ENCODE measurements at places on chromosomes 7 and 10.

DNA sequence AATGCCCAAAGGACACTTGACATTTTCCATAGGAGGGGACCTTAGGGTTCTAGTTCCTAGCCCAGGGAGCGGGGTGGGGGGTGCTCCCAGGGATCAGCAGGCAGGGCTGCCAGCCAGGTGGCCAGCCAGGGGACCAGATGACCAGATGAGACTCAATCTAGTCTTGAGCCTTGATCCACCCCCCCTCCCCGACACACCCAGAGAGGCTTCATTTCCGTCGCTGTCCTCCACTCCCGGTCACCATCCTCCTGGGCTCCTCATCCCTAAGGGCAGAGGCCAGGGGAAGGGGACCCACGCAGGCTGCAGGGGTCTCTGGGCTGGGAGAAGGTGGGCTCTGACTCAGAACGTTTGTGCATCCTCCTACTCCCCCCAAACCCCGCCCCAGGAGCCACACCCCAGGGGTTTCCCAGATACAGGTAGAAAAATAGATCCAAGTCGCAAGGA, 1.0 kb downstream of the STX1A start:
- DNase-seq = no peak

DNA sequence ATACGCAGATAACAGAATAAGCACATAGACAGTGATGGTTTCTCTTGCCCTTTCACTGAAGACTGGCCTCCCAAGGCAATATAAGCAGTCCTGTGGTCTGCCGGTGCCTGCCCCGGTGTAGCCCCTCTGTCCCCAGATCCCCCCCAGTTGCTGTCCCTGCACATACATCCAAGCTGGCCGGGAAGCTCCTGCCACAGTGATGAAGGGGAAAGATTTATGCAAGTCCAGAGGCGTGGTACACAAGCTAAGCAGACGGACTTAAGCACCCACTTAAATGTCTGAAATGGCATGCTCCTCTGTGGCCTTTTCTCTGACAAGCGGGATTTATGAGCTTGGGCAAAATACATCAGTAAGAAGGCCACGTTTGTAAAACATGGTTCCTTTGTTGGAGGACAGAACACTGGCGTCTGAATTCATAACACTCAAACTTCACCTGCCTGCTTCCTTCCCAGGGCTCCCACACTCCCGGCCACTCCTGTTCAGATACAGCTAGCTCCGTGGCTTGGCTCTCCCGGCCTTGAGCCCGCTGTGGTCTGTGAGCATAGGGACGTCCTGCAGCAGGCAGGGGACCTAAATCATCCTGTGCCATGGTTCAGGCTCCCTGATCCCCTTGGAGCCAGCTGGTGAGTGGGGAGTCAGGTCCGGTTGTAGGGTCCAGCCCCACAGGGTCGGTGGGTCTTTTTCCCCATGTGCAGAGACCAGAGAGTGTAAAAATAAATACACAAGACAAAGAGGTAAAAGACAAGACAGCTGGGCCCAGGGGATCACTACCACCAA, 61.7 kb upstream of the PPP2R2D start:
- DNase-seq = no peak

DNA sequence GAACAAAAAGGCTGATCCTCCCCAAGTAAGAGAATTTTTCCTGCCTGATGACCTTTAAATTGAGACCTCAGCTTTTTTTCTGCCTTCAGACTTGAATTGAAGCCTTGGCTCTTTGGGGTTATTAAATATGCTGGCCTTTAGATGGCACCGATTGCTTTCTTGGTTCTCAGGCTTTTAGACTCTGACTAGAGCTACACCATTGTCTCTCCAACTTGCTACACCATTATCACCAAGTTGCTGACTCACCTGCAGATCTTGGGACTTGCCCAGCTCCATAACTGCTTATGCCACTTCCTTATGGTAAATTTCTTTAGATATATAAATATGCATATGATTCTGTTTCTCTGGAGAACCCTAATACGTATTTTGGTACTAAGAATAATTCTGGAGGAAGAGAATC, 3.1 kb upstream of the ABCA13 start:
- no peak for DNase-seq

GRCh38 chr7:50801907-50802306, 19.2 kb upstream of the GRB10 start:
- no peak for DNase-seq

DNA sequence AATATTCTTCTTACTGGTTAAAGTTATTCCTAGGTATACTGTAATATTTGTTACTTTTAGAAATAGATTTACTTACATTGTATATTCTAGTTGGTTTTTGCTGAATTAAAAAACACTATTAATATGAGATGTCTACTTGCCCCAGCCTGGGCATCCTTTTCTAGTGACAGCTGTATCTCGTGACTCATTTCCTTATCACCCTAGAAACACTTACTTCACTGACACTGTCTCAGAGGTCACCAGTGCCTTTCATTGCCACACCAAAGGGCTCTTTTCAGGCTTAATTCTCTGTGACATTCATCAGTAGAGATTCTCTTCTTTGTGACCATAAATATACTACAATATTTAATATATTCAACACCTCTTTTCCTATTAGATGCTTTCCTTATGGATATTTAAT, 194.7 kb downstream of the GALNT17 start:
- DNase-seq = no peak

DNA sequence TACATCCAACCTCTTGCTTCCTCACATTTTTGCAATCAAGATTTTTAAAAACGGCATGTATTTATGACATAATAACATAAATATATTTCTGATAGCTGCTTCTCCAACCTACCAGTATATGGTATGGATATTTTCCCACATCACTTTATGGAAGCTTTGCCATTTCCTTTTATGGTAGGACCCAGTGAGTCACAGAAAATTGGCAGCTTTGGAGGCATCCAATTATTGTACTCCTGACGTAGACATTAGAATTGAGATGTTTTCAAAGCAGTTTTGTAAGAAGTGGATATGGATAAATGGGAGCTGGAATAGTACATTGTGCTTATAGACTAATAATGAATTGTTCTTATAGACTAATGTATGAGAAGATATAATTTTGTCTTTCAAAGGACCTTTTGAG, 23.8 kb upstream of the BICC1 start:
- DNase-seq = no peak

- DNase-seq = no peak
Measured at GRCh38 chr10:4776234-4776638, 49.8 kb upstream of the AKR1E2 start.

DNA sequence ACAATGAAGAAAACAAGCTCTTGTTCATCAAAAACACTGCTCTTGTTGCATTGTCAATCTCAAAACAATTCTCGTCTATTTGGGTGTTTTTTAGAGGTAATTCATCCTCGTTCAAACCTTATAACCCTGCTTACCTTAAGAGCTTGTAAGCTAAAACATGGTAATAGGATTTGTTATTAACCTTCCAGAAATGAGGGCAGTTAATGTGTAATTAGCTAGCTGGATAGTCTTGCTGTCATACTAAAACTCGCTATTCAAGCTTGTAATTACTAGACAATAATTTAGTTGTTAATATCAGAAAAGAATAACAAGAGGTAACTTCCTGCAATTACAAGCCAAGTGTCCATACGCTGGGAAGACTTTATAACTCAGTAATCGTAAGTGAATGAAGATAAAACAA, 101.6 kb downstream of the UBE2H start:
- DNase-seq = no peak

GRCh38 chr10:33618196-33618595, 283.7 kb upstream of the NRP1 start:
- no peak for DNase-seq

DNA sequence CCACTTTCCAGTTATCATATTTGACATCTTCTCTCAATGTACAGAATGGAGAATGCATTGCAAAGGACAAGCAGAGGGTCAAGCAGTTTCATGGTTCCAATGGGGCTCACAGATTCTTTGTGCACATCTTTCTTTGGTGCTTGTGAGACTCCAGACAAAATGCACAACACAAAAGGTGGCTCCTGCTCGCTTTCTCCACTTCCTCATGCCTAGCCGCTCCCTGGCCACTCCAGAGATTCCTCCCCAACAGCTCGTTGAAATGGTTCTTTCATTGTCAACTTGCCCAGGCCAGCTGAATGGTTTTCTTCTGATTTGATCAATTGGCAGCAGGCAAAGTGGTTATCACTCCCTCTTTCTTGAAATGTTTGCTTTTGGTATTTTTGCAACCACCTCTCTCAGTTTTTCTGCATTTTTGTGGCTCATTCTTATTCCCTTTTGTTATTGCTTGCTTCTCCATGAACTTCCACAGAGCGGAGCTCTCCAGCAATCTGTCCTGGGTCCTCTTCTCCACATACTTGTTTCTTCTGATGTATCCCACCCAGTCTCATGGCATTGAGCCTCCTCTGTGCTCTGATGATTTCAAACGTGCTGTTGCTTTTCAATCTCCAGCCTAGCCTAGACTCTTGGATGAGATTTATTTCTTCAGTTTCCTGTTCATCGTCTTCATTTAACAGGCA, 507.8 kb upstream of the MKI67 start:
- no peak for DNase-seq

DNA sequence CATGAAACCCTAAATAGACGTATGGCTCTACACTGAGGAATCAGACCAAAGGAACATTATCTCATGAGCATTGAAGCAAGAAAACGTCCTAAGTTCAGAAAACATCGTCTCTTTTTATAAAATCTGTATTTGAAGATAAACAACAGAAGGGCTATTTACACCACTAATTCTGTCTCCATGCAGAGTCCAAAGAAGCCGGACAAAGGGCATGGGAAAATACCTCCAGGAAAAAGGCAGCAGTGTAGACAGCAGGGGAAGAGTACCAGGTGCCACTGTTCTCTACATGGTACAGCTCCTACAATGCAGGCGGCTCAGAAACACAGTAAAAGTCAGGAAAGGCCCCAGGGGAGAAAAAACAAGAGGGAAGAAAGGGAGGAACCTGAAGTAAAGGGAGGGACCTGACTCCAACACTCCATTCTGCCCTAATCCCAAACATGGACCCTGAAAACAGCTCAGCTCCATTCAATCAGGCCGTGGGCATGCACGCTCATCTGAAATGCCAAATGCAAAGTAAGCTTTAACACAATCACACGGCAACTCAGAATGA, 17.5 kb downstream of the FAM171A1 start:
- no peak for DNase-seq

- no peak for DNase-seq
Measured at GRCh38 chr7:45185028-45185863, 27.7 kb downstream of the RAMP3 start.

- DNase-seq = no peak
Measured at GRCh38 chr7:94875201-94875600, 32.2 kb upstream of the PPP1R9A start.

DNA sequence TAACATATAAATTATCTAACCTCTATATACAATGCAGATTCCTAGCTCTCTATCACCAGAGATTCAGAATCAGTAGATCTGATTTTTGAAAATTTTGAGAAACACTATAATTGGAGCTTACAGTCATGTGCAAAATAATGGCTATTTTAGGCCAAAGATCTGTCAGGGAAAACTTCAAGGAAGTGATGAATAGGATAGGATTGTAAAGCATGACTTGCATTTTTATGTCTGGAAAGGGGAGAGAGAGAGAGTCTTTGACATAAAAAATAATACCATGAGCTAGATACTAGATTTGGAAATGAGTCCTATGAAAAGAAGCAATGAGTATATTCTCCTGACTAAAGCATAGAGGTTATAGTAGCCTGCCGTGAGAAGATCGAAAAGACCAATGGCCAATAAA, 181.1 kb downstream of the SDHAF3 start:
- no peak for DNase-seq

- DNase-seq = no peak
Measured at GRCh38 chr7:139232377-139232717, 1.3 kb downstream of the UBN2 start.

DNA sequence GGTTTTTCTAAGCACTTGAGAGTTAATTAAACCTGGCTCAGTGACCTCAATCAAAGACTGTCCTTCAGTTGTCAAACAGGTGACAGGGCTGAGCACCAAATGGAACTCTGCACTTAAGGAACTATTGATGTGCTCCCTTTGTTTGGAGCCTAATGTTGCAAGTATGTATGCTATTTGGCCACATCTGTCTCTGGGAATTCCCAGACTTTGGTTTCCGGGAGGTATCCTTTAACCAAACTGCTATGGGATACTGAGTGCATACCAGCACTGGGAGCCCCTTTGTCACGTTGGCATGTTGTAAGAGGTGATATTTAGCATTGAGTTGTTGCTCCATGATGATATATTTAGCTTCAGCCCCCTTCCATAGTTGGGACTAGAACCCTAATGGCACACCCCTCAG, 25.2 kb downstream of the ASZ1 start:
- no peak for DNase-seq

DNA sequence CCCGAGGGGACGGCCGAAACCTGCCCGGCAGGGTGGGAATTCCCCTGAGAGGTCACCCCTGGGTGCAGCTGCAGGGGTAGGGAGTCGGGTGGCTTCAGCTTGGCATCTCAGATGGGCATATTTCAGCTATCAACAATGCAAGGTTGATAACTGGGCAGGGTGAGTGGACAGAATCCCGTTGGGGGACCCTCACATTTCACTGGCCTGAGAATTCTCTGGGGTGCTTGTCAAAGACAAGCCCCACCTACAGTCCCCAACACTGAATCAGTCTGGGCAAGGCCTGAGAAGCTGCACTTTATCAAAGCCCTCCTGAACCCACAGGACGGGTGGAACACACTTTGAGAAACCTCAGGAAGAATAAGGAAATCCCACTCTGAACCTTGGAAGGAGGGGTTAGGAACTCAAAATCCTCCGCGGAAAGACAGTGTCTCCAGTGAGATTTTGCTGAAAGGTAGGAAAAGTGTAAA, 3.1 kb downstream of the RGS10 start:
- DNase-seq = no peak

GRCh38 chr10:106576534-106576933, 588.0 kb downstream of the SORCS1 start:
- no peak for DNase-seq

GRCh38 chr7:27775782-27776181, 35.8 kb downstream of the TAX1BP1 start:
- no peak for DNase-seq

GRCh38 chr10:110827875-110828274, 43.9 kb upstream of the PDCD4 start:
- no peak for DNase-seq

DNA sequence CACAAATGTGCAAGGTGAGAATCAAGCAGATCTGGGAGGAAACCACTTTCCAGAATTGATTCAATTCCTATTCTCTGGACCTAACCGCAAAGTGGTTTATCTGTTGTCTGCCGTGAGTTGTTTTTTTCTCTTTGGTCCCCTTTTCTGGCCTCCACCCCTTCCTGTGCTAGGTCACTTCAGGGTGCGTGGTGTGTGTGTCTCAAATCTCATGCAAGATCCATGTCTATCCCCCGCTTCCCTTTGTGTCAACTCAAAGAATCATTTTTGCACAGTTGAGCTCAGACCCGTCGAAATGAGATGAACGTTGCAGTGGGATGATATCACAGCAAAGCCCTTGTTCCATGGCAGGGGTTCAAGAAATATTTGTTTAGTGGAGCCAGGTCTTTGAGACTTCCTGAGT, 184.5 kb downstream of the GATA3 start:
- DNase-seq = no peak

GRCh38 chr10:83991986-83992753, 147.1 kb upstream of the GHITM start:
- DNase-seq = no peak

Measured in stimulated activated CD4-positive, alpha-beta T cell treated with anti-CD3 and anti-CD28 coated beads, Interleukin-15, amount 100 ng/mL, for 1 hour (primary cell).